ENCODE measurements at places on chromosomes 12 and 14.
A peak's percentile ranks its signal among the peaks of the same experiment; 100 is the strongest.

GRCh38 chr14:55781046-55781445 is 201.0 kb downstream of the KTN1 start:
- no peak for DNase-seq

GRCh38 chr12:34348836-34349672 is 326.8 kb downstream of the ALG10 start:
- no peak for DNase-seq

DNA sequence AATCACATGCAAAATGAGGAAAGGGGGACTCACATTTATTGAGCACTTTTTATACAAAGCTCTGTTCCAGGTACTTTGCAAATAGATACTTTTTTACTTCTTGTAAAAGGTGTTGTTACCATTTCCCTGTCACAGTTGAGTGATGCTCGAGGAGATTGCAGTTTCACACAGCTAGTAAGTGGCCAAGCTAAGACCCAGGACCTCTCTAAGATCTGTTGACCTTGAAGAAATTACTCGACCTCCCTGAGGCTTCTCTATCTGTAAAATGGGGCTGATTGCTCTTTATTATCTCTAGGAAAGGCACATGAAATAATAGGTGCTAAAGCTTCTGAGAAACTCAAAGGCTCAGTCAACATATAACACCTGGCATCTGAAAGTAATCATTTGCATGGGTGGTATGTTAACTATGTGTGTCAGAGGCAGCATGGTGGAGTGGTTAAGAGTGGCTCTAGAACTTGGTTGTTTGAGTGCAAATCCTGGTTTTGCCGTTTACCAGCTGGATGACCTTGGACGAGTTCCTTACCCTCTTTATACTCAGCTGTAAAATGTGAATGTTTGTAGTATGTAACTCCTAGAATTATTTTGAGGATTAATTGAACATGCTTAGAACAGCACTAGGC is 41.5 kb downstream of the IFT81 start:
- no peak for DNase-seq

- DNase-seq, result no peak
Measured at GRCh38 chr14:72510566-72510965, 383.3 kb downstream of the DPF3 start.

- no peak for DNase-seq
Measured at GRCh38 chr14:77485256-77485655, 13.4 kb downstream of the ISM2 start.

GRCh38 chr12:38638401-38638800 is 267.0 kb downstream of the CPNE8 start:
- no peak for DNase-seq

GRCh38 chr14:53260286-53260685 is 107.2 kb upstream of the DDHD1 start:
- DNase-seq, result no peak

- no peak for DNase-seq
Measured at GRCh38 chr12:66048835-66049537, 81.6 kb downstream of the LLPH start.

- DNase-seq, result no peak
Measured at GRCh38 chr14:53947452-53948204, 9.0 kb downstream of the BMP4 start.

GRCh38 chr14:66121859-66122258 is 364.3 kb upstream of the CCDC196 start:
- peak; percentile 32 for DNase-seq

DNA sequence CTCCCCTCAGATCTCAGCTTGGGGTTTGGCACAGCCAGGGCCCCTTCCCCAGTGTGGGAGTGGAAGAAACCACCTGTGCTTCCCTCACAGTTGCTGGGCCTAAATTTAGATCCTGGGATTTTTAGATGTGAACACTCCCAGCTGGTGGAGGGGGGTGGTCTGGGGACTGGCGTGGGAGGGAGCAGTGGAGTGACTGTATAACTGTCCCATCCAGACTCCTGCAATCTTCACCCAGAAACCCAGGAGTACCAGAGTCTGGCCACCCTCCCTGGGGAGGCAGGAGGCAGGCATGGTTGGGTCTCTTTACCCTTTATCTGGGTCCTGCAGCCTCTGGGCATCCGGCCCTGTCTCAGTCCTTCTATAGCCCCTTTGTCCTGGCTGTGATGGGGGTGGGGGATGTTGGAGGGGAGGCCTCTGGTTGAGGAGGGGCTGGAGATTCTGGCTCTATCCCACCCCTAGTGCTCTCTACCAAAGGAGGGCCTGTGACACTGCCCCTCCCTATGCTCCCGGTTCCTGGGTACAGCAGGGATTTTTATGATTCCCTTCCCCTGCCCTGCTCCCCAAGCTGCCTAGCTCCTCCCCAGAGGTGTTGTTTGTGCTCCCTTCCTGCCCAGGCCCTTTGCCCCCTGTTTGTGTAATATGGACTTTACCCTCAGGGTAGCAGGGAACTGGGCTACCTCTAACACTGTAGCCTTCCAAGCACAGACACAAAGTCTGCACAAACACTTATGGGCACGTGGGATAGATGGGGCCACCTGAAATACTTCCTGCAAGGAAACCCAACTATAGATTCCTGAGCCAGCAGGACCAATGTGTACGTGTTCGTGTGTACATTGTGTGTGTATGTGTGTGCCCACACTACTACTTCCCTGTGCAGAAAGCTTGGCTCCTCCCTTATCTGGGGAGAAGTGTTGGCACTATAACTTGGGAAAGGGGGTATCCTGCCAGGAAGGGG is 1.7 kb downstream of the ERBB3 start:
- DNase-seq, result peak; percentile 18

DNA sequence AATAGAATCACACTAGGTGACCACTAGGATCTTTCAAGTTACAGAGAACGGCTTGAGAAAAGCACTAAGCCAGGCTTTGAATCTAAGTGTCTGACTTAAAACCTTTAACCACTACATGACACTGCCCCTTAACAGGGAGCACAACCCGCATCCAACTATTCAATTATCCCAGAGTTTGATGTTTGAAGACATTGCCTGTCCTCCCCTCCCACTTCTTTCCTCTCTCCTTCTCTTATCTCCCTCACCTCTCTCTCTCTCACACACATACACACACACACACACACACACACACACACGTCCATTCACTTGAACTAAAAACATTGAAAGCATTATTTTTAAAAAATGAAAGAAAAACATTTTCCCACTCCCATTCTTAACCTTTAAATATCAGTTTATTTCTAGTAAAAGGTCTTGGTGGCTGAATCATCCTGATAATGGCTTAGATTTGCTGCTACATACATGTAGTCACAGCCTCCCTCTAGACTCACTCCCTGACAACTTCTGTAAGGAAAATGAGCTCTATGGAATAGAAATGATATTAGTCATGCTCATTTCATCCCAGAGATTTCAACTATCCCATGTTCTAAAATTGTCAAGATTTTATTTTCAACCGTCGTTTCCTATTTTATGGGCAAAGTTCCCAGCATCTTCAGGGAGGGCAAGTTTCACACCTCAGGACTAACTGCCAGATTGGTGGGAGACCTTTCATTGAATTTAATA is 53.5 kb upstream of the RAP1B start:
- DNase-seq, result peak; percentile 10

GRCh38 chr14:103716091-103716801 is 636 bp downstream of the ZFYVE21 start:
- DNase-seq, result no peak

DNA sequence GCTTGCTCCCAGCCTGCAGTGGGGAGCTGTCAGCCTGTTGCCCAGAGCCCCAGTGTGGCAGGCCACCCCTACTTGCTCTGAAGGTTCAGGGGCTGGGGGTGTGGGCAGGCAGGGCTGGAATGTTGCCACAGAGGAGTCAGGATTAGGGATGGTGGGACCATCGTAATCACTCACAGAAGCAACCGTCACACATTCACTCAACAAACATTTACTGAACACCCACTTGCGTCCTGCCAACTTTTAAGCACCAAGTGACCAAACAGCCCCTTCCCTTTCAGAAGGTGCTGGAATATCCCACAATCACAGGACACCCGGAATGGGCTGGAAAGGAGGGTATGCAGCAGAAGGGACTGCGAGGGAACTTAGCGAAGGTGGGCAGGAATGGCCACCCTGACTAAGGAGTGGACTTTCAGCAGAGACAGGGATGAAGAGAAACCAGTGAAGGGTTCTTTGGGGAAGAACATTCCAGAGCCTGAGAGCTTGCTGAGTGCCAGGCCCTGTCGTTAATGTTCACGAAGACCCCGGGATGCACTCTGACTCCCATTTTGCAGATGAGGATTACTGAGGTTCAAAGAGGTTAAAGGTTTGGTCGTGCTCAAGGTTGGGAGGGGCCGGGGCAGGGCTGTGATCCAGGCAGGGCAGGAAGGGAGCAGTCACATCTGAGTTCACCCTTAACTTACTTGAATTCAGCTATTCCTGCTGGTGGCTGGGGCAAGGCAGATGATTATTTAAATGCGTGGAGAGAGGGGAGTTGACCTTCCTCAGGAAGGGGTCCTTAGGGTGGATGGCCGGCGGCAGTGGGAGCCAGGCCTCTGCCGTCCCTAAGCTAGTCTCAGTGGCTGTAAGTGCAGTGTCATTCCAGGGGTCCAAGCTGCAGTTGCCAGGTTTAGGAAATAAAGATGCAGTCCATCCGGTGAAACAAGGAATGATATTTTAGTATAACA is 2.3 kb upstream of the ZBTB42 start:
- DNase-seq, result no peak

GRCh38 chr14:67680121-67680602 is 5.7 kb upstream of the VTI1B start:
- no peak for DNase-seq

- no peak for DNase-seq
Measured at GRCh38 chr14:42173206-42173605, 566.5 kb downstream of the LRFN5 start.

DNA sequence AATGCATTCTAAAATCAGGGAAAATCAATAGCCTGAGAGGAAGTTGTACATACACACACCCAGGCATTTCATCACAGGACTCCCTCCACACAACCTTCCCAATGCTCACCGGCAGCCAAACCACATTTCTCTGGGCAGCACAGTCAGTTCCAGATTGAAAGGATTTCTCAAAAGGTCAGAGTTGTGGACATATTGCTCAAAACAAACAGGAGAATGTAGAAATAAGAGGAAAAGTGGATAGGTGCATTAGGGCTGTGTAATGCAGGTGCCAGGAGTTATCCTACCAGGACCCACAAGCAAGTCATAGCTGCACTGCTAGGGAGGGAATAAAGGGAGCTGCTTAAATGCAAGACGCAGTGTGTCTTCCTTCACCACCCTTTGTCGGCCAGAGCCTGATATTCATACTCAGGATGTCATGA is 62.9 kb downstream of the GCH1 start:
- no peak for DNase-seq

DNA sequence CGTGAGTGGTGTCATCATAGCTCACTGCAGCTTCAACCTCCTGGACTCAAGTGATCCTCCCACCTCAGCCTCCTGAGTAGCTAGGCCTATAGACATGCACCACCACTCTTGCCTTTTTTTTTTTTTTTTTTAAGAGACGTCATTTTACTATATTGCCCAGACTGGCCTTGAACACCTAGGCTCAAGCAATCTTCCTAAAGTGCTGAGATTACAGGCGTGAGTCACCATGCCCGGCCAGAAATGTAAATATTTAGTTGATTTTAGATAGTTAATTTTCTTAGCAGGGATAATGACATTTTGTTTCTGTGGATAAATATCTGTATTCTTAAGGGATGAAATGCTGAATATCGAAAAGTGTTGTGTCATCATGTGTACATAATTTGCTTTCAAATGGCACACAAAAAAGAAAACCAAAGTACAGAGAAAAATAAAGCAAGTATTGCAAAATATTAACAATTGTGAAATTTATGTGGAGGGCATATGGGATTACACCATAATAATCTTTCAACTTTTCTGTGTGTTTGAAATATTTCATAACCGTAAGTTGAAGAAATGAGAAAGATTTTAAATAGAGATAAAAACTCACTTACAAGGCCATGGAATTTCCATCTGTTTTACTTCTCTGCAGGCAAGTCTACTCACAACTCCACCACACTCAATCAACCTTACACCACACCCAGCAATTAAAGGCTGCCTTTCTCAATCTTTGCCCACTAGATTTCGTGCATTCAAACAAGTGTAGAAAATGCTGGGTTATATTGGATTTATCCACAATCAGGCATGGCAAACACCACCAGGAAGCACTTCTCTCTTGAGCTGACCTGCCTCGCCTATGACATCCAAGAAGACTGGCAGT is 93.7 kb downstream of the SPTSSA start:
- DNase-seq, result no peak

DNA sequence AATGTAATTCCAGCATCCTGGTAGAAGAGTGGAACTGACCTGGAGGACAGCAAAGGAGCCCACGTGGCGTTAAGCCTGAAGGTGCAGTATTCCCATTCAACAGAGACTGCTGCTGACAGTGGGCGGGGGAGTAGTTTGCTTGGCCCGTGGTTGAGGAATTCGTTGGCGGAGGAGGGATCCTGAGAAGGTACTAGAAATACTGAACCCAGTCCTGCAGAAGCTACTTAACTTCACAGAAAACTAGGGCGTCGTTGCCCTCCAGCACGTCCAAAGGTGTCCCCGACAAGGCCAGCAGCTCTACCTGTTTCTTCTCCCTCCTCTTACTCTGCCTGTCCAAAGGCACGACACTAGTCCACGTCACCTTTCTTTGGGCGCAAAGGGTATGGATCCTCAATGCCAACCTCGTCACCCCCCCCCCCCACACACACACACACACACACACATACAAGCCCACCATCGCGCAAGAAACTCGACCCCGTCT is 303 bp downstream of the PUS7L start:
- peak; percentile 43 for DNase-seq

- DNase-seq, result no peak
Measured at GRCh38 chr14:77864580-77864979, 64.7 kb downstream of the ADCK1 start.

- DNase-seq, result no peak
Measured at GRCh38 chr12:12483438-12483837, 79.2 kb downstream of the DUSP16 start.

- no peak for DNase-seq
Measured at GRCh38 chr12:27193854-27194544, 50.1 kb upstream of the STK38L start.

GRCh38 chr12:65930114-65930828 is 106.0 kb downstream of the HMGA2 start:
- DNase-seq, result no peak

GRCh38 chr12:108317308-108318234 is 21.5 kb downstream of the CMKLR1 start:
- no peak for DNase-seq

DNA sequence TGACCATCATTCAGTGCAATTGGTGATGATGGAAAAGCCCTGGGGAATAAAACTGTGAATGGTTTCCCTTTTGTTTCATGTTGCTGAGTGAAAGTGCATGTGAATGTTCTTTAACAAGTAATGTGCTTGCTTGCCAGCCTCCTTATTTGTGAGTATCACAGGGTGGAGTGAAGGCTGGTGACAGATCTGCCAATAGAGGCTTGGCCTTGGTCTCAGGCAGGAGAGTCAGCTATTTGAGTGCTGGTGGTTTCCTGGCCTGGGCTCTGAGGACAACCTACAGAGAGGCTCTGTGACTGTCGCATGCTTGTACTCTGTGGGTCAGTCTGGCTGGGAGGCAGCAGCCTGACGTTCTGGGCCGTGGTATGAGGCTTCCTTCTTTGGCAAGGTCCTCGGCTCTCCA is 20.7 kb downstream of the KRT85 start:
- no peak for DNase-seq

DNA sequence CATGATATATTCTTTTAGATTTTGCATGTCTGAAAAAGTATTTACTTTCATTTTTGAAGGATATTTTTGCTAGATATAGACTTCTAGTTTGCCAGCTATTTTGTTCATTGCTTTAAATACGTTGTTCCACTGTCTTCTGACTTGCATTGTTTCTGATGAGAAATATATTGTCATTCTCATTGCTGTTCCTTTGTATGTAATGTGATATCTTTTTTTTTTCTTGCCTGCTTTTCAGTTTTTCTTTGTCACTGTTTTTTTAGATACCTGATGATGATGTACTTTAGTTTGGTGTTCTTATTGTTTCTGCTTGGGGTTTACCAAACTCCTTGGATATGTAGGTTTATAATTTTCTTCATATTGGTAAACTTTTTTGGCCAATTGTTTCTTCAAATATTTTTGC is 107.9 kb downstream of the SNAPC1 start:
- DNase-seq, result no peak

Data from neural progenitor cell (in vitro differentiated cells).